ENCODE measurements at places on chromosomes 1 and 21.
A peak's percentile ranks its signal among the peaks of the same experiment; 100 is the strongest.

GRCh38 chr1:41296506-41296905 is 54.4 kb upstream of the SCMH1 start:
- H3K27ac ChIP-seq, result no peak overlapping the region
- H3K4me3 ChIP-seq, result no peak overlapping the region
- DNase-seq, result no peak
- no peaks in the 10 kb centered on the region for H3K4me1 ChIP-seq

- no peak for DNase-seq
- H3K36me3 ChIP-seq, result no peaks in the 10 kb centered on the region
- no peak overlapping the region for H3K27ac ChIP-seq
- H3K27me3 ChIP-seq, result no peaks in the 10 kb centered on the region
These were observed 323.0 kb downstream of the PLPP3 start for GRCh38 chr1:56256153-56257000.

DNA sequence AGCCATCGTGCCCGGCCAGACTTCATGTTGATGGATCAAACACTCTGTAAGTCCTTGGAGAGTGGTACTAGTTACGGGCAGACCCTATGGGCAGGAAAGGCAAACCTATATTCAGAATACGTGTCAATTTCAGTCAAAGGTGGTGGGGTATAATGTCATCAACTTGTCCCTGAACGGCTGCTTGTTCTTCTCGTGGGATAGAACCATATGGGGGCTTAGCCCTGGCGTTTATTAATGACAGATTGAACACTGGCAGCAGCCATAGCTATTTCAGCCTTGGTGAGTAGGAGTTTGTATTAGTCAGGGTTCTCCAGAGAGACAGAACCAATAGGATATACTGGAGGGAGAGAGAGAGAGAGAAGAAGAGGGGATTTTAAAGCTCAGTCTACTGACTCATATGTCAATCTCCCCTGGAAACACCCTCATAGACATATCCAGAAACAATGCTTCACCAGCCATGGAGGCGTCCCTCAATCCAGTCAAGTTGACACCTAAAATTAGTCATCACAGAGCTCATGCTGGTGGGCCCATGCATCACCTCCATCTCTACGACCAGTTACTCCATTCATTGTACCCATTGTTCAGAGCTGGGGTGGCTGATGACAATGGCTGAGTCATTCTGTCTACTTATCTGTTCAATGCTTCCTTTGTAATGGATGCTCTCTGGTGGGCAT is 16.1 kb upstream of the AQP10 start:
- no peak for DNase-seq
- H3K4me1 ChIP-seq, result no peaks in the 10 kb centered on the region
- no peak overlapping the region for H3K4me3 ChIP-seq
- H3K27me3 ChIP-seq, result no peaks in the 10 kb centered on the region

DNA sequence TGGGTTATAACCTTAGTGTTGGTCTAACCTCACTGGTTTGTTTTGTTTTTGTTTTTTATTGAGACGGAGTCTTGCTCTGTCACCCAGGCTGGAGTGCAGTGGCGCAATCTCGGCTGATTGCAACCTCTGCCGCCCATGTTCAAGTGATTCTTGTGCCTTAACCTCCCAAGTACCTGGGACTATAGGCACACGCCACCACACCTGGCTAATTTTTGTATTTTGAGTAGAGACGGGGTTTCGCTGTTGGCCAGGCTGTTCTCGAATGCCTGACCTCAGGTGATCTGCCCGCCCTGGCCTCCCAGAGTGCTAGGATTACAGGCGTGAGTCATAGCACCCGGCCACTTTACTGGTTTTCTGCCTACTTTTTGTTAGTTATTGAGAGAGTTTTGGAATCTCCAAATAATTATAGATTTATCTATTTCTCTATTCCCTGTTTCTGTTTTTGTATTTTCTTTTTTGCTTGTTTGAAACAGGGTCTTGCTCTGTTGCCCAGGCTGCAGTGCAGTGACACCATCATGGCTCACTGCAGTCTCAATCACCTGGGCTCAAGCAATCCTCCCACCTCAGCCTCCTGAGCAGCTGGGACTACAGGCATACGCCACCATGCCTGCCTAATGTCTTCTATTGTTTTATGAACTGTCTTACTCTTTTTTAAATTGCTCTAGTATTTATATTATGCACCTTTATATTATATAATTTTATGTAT is 21.4 kb downstream of the SMG7 start:
- no peaks in the 10 kb centered on the region for H3K4me1 ChIP-seq
- no peak for DNase-seq
- H3K4me3 ChIP-seq, result no peak overlapping the region
- H3K36me3 ChIP-seq, result no peaks in the 10 kb centered on the region
- no peak overlapping the region for H3K27ac ChIP-seq

GRCh38 chr1:194865383-194865782 is 1679.0 kb upstream of the B3GALT2 start:
- H3K27me3 ChIP-seq, result no peaks in the 10 kb centered on the region
- no peak for DNase-seq
- no peak overlapping the region for H3K4me3 ChIP-seq
- no peaks in the 10 kb centered on the region for H3K4me1 ChIP-seq
- no peak overlapping the region for H3K27ac ChIP-seq
- H3K36me3 ChIP-seq, result no peaks in the 10 kb centered on the region

- no peaks in the 10 kb centered on the region for H3K27me3 ChIP-seq
- no peaks in the 10 kb centered on the region for H3K36me3 ChIP-seq
- H3K4me1 ChIP-seq, result peaks cover 6% of the 10 kb centered on the region
These were observed 473.0 kb upstream of the VAMP3 start for GRCh38 chr1:7298145-7298544.

GRCh38 chr1:11967028-11967547 is 13.2 kb upstream of the MFN2 start:
- H3K27ac ChIP-seq, result no peak overlapping the region
- peaks cover 11% of the 10 kb centered on the region for H3K36me3 ChIP-seq
- H3K4me3 ChIP-seq, result no peak overlapping the region
- no peaks in the 10 kb centered on the region for H3K27me3 ChIP-seq
- peak; percentile 81 for DNase-seq

GRCh38 chr1:234089396-234089795 is 184.9 kb downstream of the SLC35F3 start:
- no peaks in the 10 kb centered on the region for H3K27me3 ChIP-seq
- peak; percentile 25 for DNase-seq
- no peak overlapping the region for H3K4me3 ChIP-seq
- no peaks in the 10 kb centered on the region for H3K36me3 ChIP-seq

GRCh38 chr1:113662101-113662500 is 97.2 kb downstream of the PHTF1 start:
- no peaks in the 10 kb centered on the region for H3K27me3 ChIP-seq
- no peak overlapping the region for H3K4me3 ChIP-seq
- H3K4me1 ChIP-seq, result no peaks in the 10 kb centered on the region

GRCh38 chr1:109138358-109138757 is 24.4 kb downstream of the ELAPOR1 start:
- H3K4me1 ChIP-seq, result no peaks in the 10 kb centered on the region
- no peak overlapping the region for H3K4me3 ChIP-seq
- no peak overlapping the region for H3K27ac ChIP-seq
- H3K36me3 ChIP-seq, result no peaks in the 10 kb centered on the region

DNA sequence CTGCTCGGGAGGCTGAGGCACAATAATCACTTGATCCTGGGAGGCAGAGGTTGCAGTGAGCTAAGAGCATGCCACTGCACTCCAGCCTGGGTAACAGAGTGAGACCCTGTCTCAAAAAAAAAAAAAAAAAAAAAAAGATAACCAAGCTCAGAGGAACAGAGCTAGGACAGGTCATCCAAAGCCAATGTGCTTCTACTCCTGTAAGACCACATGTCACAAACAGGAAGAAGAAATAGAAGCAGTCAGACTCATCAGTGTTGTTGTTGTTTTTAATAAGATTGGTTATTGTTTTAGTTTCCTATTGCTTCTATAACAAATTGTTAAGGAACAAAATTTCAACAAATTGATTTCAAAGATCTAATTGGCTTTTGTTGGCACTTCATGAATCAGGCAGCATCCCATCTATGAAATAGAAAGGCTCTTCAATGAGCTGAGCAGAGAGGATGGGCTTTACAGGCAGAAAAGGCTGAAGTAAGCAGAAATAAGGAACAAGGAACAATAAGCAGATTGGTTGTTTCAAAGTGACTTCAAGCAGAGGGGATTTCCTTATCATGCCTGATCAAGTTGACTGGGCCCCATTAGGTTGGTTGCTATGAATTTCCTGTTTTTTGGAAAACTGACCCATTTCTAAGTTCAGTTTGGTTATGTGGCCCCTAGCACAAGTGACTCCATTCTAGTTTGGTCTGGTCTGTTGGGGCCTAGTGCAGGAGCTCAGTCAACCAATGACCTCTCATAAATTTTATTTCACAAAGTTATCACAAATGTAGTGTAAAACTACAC is 6.0 kb upstream of the AKNAD1 start:
- no peaks in the 10 kb centered on the region for H3K4me1 ChIP-seq
- H3K27ac ChIP-seq, result no peak overlapping the region
- no peaks in the 10 kb centered on the region for H3K27me3 ChIP-seq

DNA sequence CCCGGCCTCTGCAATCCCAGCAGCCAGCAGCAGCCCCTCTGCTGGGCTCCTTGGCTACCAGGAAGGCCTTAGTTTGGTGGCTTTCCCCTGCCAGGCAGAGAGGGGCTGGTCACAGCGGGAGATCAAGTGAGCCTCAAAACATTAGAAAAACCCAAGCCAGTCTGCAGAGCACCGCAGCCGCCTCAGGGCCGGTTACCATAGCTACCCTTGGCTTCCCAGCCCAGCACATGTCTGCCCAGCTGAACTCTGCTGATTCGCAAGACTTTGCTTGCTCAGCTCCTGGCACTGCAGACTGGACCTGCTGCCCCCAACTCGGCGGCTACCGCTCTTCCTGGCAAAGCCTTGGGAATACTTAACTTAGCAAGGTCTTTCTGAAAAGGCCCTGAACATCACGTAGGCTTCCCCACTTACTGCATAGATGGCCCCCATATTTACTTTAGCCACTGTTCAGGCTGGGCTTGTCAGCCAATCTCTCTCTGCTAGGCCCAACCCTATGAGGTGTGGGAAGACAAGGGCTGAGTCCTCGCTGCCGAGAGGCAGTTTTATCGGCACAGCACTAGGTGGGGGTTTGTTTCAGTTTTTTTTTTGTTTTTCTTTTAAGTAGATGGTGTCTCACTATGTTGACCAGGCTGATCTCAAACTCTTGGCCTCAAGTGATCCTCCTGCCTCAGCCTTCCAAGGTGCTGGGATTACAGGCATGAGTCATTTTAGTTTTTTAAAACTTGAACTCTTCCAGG is 28.6 kb upstream of the PLEKHG5 start:
- peaks cover 4% of the 10 kb centered on the region for H3K4me1 ChIP-seq
- H3K27ac ChIP-seq, result no peak overlapping the region

DNA sequence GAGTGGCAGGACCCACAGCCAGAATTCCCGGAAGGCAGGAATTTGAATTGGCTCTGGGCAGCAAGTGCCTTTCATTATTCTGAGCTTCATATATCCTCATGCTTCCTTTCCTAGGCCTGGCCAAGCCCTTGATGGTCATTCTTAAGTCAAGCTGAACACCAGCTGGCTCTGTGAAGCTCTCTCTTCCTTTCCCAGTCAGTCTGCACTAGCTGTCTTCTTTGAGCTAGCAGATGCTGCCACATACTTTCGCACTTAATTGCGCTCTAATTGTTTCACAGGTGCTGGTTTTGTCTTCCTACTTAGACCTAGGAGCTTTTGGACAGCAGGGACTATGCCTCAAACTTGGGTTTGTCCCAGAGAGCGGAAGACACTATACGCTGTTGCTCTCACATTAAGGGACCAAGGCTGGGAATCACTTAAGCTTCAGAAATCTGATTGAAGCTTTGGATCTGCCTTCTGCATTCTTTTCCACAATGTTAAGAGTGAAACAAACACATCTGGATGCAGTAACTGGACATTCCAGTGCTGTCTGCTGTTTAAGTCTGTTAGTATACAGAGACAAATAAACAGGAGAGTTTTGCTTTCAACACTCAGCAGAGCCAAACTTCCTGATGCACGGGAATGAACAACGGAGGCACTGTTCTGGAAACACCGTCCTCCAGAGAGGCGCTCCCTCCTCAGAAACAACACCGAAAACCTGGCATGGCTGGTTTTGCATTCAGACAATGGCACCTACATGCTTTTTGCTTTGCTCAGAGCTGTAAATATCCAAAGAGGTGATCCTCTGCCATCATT is 2.2 kb downstream of the TLR5 start:
- no peak overlapping the region for H3K27ac ChIP-seq
- no peaks in the 10 kb centered on the region for H3K36me3 ChIP-seq
- no peak overlapping the region for H3K4me3 ChIP-seq

DNA sequence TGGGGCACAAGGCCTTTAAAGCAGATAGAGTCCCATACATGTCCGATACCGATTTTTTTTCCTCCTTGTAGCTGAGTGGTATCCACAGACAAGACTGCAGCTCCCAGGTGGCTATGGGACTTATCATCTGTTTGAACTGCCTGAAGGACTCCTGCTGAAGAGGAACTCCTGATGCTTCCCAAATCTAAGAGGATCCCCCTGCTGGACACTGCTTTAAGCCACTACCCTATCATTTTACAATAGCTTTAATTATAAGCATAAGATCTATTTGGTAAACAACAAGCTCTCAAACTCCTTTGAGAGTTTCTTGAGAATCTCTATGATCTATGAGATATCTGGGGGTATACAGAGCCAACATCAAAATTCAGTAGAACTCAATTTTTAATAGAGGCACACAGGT is 11.7 kb downstream of the NDC1 start:
- H3K36me3 ChIP-seq, result peaks cover 14% of the 10 kb centered on the region
- no peak for DNase-seq
- no peak overlapping the region for H3K4me3 ChIP-seq
- no peak overlapping the region for H3K27ac ChIP-seq
- no peaks in the 10 kb centered on the region for H3K27me3 ChIP-seq

Data from iPS DF 6.9 (cell line).